ENCODE measurements at places on chromosomes 5 and 9.

DNA sequence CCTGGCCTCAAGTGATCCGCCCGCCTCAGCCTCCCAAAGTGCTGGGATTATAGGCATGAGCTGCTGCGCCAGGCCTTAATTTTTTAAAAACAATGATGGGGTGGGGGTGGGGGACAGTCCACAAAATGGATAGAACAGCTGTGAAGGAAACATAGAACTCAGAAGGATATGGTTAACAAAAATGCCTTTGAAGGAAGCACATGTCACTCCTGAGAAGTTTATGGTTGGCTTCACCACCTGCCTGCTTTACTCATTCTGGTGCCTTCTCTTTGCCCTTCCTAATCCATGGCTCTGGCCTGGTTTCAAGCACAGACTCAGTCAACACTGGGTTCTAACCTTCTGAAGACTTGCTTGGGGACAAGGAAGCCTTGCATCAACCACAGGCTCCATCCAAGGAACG lies 10.3 kb downstream of the BAG1 start:
- H3K4me3 ChIP-seq: no peak overlapping the region
- H3K4me1 ChIP-seq: no peaks in the 10 kb centered on the region
- H3K36me3 ChIP-seq: peaks cover 33% of the 10 kb centered on the region
- H3K27me3 ChIP-seq: no peaks in the 10 kb centered on the region
- DNase-seq: no peak

DNA sequence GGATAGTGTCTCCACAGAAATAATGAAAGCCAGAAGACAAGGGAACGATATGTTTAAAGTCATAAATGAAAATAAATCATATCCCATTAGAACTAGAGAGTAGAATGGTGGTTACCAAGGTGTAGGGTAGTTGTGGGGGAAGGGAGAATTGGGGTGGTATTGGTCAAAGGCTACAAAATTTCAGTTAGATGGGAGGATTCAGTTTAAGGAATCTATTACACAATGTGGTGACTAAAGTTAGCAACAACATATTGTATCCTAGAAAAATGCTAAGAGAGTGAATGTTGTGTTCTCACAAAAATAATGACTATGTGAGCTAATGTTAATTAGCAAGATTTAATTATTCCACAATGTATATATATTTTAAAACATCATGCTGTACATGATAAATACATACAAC lies 27.8 kb upstream of the LARP1 start:
- H3K36me3 ChIP-seq: no peaks in the 10 kb centered on the region
- no peak overlapping the region for H3K4me3 ChIP-seq

GRCh38 chr5:18740301-18740700 lies 1106.0 kb downstream of the TAF11L14 start:
- H3K27me3 ChIP-seq: no peaks in the 10 kb centered on the region
- peaks cover 1% of the 10 kb centered on the region for H3K4me1 ChIP-seq
- H3K4me3 ChIP-seq: no peak overlapping the region
- H3K36me3 ChIP-seq: no peaks in the 10 kb centered on the region
- H3K27ac ChIP-seq: no peak overlapping the region

DNA sequence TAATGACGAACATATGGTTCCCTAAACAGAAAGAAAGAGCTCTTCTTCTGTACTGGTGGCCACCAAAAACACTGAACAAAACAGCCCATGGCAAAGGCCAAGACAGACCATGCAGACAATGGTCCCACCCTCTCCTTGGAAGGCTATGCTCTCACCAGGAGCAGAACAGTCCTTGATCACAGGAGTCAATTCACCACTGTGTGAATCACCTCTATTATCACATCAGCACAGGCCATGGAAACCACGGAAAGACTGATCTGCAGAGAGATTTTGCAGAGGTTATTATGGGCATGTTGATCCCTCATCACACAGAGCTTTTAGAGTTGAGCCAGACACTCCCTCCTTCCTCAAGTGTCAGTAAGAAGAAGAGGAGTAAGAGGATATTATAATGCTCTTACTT lies 134.0 kb upstream of the RASEF start:
- H3K4me3 ChIP-seq: no peak overlapping the region
- no peaks in the 10 kb centered on the region for H3K36me3 ChIP-seq
- no peaks in the 10 kb centered on the region for H3K27me3 ChIP-seq
- DNase-seq: no peak

DNA sequence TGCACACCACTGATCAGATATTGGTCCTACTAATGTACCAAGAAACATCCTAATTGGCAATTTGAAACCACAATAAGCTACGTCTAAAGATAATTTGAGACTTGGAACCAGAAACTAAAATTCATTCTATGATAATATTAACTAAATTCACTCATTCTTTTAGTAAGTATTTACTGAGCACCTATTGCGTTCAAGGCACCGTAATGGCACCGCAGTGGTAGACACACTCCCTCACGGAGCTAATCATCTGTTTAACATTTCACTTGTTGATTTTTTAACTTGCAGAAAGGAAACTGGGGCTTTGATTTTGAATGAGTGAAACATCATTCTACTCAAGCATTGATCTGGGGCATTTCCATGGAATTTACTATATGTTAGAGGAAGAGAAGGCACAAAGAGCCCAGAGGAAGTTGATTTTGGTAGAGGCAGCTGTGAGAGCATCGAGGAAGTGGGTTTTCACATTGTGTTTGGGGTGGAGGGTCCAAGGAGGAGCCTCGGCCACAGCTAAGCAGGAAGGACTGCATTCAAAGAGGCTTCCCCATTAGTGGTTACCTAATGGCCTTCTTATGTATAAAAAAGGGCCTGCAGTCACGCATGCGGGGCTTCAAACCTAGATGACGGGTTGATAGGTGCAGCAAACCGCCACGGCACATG lies 7.1 kb downstream of the RAPGEF1 start:
- H3K27me3 ChIP-seq: no peaks in the 10 kb centered on the region
- no peaks in the 10 kb centered on the region for H3K36me3 ChIP-seq
- DNase-seq: no peak
- H3K27ac ChIP-seq: peak overlapping the region; percentile 27

GRCh38 chr9:105178076-105178475 lies 66.4 kb upstream of the SLC44A1 start:
- peaks cover 7% of the 10 kb centered on the region for H3K4me1 ChIP-seq
- no peak overlapping the region for H3K27ac ChIP-seq
- DNase-seq: no peak
- H3K36me3 ChIP-seq: no peaks in the 10 kb centered on the region

DNA sequence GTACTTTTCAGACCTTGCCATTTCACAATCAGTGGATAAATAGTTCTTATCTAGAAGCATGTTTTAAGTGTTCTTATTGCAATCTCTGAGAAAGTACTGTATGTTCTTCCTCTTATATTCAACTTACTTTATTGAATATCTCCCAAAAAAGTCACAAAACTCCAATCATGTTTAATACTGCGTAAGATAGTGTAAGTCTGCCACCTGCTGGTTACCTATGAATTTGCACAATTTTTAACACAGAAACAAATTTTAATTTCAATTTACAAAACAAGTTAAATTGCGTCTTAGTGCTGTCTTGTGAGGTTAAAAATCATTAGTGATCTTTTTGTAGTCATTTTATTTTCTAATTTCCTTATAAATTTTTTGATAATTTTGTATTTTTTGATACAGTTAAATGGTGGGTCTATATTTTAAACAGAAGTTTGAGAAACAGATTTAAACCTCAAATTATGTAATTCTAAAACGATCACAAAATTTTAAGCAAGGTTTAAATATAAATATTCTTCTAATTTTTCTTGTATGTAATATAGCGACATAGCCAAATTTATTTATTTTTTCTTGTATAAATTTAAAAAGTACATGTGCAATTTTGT lies 115.8 kb downstream of the EMB start:
- no peak for DNase-seq
- no peaks in the 10 kb centered on the region for H3K27me3 ChIP-seq
- no peaks in the 10 kb centered on the region for H3K4me1 ChIP-seq
- no peaks in the 10 kb centered on the region for H3K36me3 ChIP-seq

DNA sequence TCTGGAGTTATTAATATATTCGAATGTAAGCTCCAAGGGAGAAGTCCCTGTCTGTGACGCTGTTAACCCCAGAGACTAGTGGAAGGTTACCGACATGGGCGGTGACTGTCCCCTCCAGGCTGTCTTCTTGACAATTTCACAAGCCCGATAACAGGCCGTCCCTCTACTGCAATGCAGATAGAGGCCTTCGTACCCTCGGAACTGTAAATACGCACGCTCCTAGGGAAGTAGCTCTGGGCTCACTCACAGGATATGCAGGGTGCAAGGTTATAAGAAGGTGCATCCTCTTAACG lies 680 bp upstream of the RFK start:
- peaks cover 3% of the 10 kb centered on the region for H3K4me1 ChIP-seq
- peak overlapping the region; percentile 89 for H3K27ac ChIP-seq
- H3K27me3 ChIP-seq: no peaks in the 10 kb centered on the region
- peak overlapping the region; percentile 63 for H3K4me3 ChIP-seq
- H3K36me3 ChIP-seq: peaks cover 2% of the 10 kb centered on the region

- H3K4me1 ChIP-seq: no peaks in the 10 kb centered on the region
- no peak overlapping the region for H3K4me3 ChIP-seq
- H3K36me3 ChIP-seq: no peaks in the 10 kb centered on the region
- H3K27me3 ChIP-seq: no peaks in the 10 kb centered on the region
These were observed 7.1 kb upstream of the ORM1 start for GRCh38 chr9:114315723-114316363.

GRCh38 chr9:34582787-34583186 lies 6.7 kb downstream of the CNTFR start:
- peaks cover 75% of the 10 kb centered on the region for H3K4me1 ChIP-seq
- H3K4me3 ChIP-seq: no peak overlapping the region
- H3K27ac ChIP-seq: no peak overlapping the region
- no peak for DNase-seq

GRCh38 chr9:6959270-6960000 lies 201.7 kb downstream of the KDM4C start:
- no peak overlapping the region for H3K27ac ChIP-seq
- peaks cover 10% of the 10 kb centered on the region for H3K4me1 ChIP-seq
- no peaks in the 10 kb centered on the region for H3K27me3 ChIP-seq
- no peaks in the 10 kb centered on the region for H3K36me3 ChIP-seq

GRCh38 chr9:90061187-90061586 lies 456.4 kb downstream of the GADD45G start:
- H3K36me3 ChIP-seq: no peaks in the 10 kb centered on the region
- H3K27me3 ChIP-seq: no peaks in the 10 kb centered on the region
- no peak overlapping the region for H3K4me3 ChIP-seq
- DNase-seq: no peak
- no peak overlapping the region for H3K27ac ChIP-seq

DNA sequence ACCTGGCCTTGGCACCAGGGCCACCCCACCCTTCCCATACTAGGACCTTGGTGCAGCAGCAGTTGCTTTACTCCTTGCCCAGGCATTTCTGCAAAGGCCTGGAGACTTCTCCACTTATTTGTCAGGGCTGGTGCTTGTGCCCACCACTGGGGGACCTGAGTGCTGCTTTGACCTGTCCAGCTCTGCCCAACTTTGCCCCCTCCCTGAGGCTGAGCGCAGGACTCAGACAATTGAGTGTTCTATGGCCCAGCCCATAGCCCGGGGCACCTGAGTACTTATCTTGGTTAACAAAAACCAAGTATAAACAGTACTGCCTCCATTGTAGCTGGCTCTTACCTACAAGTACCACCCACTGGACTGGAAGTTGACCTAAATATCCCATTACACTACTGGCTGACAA lies 406.1 kb upstream of the CHD1 start:
- H3K4me3 ChIP-seq: no peak overlapping the region
- H3K27me3 ChIP-seq: no peaks in the 10 kb centered on the region
- H3K27ac ChIP-seq: no peak overlapping the region

DNA sequence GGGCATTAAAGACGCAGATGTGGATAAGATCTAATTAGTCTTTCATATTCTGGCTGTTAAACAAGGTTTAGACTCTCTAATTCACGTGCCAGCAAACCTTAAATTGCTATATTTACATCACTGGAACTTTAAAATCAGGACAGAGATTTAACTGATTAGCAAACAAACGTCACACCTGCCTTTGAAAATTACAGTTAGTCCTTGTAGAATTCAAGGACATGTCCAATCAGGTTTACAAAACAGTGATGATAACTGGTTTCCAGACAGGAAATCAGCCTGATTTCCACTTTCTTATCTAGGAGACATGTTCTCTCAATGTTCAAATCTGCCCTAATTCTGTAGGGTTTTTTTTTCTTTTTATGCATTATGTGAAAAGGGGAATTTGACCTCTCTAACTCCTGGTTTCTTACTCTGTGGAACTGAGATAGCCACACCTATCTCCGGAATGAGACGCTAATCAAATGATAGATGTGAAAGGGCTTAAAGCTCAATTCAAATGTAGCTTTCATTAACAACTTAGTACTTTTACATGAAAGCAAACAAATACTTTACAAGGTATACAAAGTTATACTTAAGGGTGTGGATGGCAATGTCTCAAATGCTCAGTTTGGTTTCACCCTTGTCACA lies 26.5 kb downstream of the SPINK5 start:
- no peaks in the 10 kb centered on the region for H3K4me1 ChIP-seq
- H3K27me3 ChIP-seq: no peaks in the 10 kb centered on the region
- H3K36me3 ChIP-seq: no peaks in the 10 kb centered on the region
- no peak for DNase-seq
- H3K27ac ChIP-seq: no peak overlapping the region

GRCh38 chr5:164627021-164627420 lies 1121.6 kb downstream of the MAT2B start:
- H3K27ac ChIP-seq: no peak overlapping the region
- H3K4me1 ChIP-seq: no peaks in the 10 kb centered on the region

DNA sequence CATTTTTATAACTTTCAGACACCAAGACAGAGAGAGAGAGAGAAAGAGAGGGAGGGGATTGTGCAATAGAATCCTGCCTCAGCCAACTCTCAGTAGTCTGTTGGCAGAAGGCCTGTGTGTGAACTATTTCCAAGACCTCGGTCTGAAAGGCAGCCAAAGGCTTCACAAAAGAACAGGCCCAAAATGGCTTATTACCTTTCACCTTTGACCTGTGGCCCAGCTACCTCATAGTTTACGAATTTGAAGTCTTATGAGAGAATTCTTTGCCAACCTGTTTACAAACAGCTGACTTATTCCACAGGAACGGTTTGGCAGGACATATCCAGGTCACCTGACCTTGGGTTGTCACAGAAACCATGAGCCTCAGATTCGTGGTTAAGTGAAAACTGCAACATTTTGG lies 48.6 kb downstream of the NR2F1-AS1 start:
- H3K4me1 ChIP-seq: no peaks in the 10 kb centered on the region
- no peak overlapping the region for H3K4me3 ChIP-seq
- H3K27ac ChIP-seq: no peak overlapping the region

- H3K27ac ChIP-seq: peak overlapping the region; percentile 82
- peaks cover 13% of the 10 kb centered on the region for H3K4me1 ChIP-seq
- peaks cover 55% of the 10 kb centered on the region for H3K36me3 ChIP-seq
- no peak for DNase-seq
These were observed 18.0 kb downstream of the GPX3 start for GRCh38 chr5:151038412-151038745.

GRCh38 chr5:55104036-55104772 lies 1.8 kb downstream of the GZMA start:
- no peaks in the 10 kb centered on the region for H3K36me3 ChIP-seq
- DNase-seq: no peak
- H3K27me3 ChIP-seq: no peaks in the 10 kb centered on the region
- H3K4me3 ChIP-seq: no peak overlapping the region

GRCh38 chr9:71524996-71525580 lies 243.2 kb downstream of the CEMIP2 start:
- H3K4me1 ChIP-seq: no peaks in the 10 kb centered on the region
- H3K4me3 ChIP-seq: no peak overlapping the region
- no peaks in the 10 kb centered on the region for H3K36me3 ChIP-seq

GRCh38 chr5:94376672-94377345 lies 241.6 kb downstream of the KIAA0825 start:
- no peak overlapping the region for H3K27ac ChIP-seq
- H3K4me1 ChIP-seq: no peaks in the 10 kb centered on the region
- no peak overlapping the region for H3K4me3 ChIP-seq

GRCh38 chr9:38006163-38006562 lies 62.9 kb downstream of the SHB start:
- no peak overlapping the region for H3K27ac ChIP-seq
- no peak overlapping the region for H3K4me3 ChIP-seq
- DNase-seq: no peak
- H3K4me1 ChIP-seq: peaks cover 30% of the 10 kb centered on the region

All from lung (tissue), 17 donors.